Naive B cell (primary cell): ENCODE measurements at places on chromosomes 7 and 10.

DNA sequence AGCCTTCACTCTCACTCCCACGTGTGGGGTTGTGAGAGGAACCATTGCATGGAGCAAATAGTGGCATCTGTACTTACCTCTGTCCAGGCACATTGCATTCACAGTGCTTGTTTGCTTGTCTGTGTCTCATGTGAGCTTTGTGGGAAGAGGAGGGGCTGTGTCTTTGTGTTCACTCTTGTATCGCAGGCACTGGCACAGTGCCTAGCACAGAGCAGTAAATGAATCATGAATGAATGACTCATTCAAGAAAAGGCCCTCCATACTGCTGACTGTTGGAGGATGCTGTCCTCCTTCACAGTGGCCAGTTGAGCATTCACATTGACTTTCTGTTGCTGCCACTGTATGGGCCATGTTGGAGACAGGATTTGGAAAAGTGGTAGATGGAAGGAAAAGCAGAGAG is 125.3 kb downstream of the SORCS3 start:
- no peak for DNase-seq

GRCh38 chr10:6202098-6202683 is 541 bp upstream of the PFKFB3 start:
- DNase-seq: no peak

DNA sequence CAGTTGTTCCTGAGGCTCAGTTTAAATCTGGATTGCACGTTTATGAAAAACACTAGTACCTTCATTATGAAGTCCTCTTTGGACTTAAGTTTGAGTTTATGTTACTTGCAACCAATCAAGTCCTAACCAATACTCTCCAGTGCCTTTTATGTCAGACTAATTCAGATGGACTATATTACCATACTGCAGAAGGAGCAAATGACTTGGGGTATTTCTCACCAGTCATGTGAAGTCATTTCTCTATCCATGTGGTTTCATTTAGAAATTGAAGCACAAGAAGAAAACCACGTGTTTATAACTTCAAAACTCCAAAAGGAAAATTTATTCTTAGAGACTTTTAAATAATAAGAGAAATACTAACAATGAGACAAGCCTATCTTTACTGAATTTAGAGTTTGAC is 201.6 kb downstream of the MBL2 start:
- no peak for DNase-seq

DNA sequence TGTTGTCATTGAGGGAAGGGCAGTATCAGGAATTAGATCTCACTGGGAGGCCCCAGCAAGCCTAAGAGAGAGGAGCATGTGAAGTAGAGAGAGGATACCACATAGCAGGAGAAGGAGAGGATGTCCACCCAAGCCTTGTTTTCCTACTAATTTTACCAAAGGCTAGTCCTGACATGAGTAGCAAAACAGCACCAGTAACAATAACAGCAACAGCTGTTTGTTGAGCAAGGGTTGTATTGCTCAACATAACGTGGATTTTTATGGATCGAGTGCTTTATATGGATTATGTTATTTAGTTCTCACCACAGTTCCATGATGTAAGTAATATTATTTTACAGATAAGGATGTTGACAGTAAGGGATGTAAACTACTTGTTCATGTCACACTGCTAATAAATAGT is 135.2 kb upstream of the DLX6 start:
- DNase-seq: no peak

DNA sequence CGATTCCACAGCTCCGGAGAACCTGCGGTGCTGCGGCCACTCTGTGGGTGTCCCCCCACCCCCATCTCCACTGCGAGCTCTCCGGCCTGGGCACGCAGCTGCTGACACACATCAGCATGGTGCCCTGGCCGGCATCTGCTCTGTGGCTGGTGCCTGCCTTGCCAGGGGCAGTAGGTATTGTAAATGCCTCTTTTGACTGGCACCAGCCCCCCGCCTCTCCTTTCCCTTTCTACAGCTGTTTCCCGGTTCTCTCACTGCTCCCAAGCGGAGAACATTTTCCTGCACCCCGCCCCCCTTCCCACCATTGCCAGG is 357.1 kb upstream of the ZNF32 start:
- DNase-seq: no peak

GRCh38 chr7:43083106-43083505 is 29.3 kb upstream of the HECW1 start:
- DNase-seq: no peak

DNA sequence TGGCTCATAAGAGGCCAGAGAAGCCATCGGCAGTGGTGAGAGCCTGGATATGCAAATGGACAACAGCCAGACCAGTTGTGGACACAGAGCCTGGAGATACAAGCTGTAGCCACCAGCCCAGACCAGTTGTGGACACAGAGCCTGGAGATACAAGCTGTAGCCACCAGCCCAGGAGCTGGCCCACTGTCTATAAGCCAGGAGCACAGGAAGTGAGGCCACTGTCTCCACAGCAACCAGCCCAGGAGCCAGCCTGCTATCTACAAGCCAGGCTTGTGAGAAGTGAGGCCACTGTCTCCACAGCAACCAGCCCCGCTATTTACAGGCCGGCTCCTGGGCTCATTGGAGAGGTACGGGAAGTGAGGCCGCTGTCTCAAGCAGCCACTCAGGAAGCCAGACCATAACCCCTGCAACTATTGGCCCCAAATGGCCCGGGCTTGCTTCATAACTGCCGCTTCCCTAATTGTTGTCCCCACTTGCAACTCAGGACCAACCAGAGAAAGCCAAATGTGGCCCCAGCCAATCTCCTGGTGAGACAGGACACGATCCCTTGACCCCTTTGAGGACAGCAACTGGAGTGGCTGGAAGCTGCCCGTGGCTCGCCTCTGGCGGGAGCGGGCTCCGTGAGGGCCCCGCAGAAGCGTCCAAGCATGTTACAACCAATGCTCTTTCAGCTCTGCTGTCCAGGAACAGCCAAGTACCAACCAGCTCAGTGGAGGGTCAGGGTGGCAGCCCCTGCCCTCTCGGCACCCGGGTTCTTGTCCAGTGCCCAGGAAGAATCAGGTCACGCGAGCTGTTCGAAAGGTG is 44.1 kb upstream of the CNPY1 start:
- DNase-seq: no peak

- no peak for DNase-seq
These were observed 7.0 kb downstream of the KNDC1 start for GRCh38 chr10:133166828-133167692.

DNA sequence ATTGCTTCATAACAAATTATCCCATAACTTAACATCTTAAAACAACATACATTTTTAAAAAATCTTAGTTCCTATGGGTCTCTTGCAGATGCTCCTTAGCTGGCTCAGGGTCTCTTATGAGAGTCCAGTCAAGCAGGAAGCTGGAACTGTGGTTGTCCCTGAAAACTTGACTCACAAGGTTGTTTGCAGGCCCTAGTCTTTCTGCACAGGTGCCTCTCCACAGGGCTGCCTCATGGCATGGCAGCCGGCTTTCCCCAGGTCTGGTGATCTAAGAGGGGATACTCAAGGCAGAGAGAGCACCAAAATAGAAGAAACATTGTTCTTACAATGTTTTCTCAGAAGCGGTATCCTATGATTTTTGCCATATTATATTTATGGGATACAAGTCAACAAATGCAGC is 127.1 kb downstream of the CDK14 start:
- DNase-seq: no peak

DNA sequence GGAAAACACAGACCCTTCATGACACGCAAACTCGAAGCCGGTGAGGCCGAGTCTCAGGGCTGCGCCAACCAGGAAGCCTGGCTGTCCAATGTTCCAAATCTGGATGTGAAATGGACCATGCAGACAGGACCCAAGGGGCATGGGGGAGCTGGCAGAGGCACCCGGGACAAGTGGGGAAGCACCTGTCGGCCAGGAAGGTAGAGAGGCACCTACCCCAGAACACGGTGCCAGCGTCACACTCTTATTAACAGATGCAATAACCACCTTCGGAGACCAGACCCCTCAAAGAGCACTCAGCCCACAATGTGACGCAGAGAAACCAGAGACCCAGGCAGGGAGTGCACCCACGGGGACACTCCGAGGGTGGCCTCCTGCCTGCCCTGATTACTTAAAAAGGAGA is 88.3 kb upstream of the PDGFA start:
- DNase-seq: no peak

GRCh38 chr10:282294-283139 is 147.3 kb downstream of the ZMYND11 start:
- DNase-seq: no peak

GRCh38 chr10:27625452-27626211 is 120.0 kb downstream of the MKX start:
- DNase-seq: no peak
